ENCODE measurements at places on chromosomes 2 and 18.
A peak's percentile ranks its signal among the peaks of the same experiment; 100 is the strongest.

DNA sequence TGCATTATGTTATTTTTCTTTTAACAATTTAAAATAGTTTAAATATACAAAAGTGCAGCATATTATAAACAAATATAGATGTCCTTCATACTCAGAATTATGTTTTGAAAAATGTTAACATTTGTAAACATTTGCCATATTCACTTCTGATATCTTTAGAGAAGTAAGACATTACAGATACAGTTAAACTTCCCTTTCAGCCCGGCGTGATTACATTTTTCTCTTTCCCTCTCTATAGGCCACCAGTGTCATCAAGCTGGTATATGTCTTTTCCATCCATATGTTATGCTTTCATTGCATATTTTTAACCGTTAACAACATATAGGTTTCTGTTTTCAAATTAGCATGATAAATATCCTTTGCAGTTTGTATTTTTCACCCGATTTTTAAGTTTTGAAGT lies 27.1 kb downstream of the TTC39C start:
- DNase-seq, result no peak

DNA sequence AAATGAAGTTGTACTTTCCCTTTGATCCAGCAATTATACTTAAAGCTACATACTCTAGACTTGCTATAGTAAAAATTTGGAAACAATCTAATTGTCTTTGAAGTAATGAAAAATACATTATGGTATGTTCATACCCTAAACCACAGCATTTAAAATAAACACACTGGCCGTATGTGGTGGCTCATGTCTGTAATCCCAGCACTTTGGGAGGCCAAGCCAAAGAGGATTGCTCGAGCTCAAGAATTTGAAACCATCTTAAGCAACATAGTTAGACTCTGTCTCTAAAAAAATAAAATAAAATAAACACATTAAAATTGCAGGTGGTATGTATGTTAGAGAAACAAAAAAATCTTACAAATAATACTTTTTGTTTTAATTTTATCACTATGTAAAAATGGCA lies 208.1 kb upstream of the KLHL14 start:
- DNase-seq, result peak; percentile 3

- no peak for DNase-seq
Measured at GRCh38 chr18:68833756-68834155, 35.9 kb downstream of the CCDC102B start.

DNA sequence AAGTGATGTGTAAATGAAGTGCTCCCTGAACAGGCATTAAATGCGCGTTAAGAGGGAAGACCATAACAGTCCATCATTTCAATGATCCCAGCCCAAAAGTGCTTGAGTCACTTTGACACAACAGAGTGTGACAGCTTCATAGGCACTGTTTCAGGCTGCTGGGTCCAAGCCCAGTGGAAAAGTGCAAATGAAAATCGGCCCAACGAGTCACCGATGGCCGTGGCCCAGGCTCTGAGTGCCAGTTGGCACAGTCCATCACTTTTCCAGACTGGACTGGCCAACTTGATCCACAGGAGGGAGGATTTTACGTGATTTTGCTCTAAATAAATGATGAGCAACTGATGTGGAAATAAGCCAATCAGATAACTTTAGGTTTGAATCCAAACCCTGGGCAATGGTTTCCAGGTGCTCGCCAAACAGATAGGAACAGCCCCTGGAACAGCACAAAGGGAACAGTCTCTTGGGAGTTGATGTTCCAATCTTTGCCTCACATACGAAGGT lies 114.0 kb downstream of the SP3 start:
- DNase-seq, result no peak

GRCh38 chr2:22110244-22110651 lies 986.5 kb downstream of the TDRD15 start:
- DNase-seq, result no peak

DNA sequence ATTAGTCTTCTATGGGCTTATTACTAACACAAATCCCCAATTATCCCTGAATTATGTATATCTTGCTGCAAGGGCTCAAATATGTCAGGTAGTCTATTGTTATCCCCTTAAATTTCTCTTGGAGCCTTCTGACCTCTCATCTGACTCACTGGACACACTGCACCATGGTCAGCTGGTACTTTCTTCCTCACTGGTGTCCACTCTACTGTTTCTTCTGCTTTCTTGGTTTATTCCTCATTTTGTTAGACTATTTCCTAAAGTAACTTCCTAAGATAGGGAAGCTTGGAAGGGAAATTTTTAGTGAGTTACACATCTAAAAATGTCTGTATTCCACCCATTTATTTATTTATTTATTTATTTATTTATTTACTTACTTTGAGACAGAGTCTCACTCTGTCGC lies 26.5 kb downstream of the WDR35 start:
- DNase-seq, result no peak

DNA sequence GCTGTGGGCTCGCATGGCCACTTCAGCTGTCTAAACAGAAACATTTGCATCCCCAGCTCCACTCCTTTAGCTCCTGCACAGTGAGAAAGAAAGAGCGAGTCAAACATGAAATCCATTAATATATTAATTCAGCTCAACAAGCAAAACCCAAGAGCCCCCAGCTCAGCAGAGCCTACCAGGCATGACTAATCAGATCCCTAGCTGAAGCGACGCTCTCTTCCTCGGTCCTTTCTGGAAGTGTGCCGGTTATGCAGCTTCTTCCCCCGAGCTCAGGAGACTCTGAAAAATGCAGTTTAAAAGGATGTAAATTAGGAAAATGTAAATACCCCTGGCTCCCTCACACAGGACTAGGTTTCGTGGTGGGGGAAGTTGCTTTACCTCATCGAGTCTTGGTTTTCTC lies 221.5 kb downstream of the ANKRD30B start:
- no peak for DNase-seq

GRCh38 chr2:70957798-70958197 lies 20.6 kb upstream of the ANKRD53 start:
- DNase-seq, result no peak

GRCh38 chr2:188984065-188984491 lies 9.9 kb downstream of the COL3A1 start:
- no peak for DNase-seq

GRCh38 chr2:45009928-45010701 lies 863 bp upstream of the SIX2 start:
- DNase-seq, result peak; percentile 88

- DNase-seq, result no peak
Measured at GRCh38 chr2:103327966-103328365, 566.1 kb downstream of the TMEM182 start.

DNA sequence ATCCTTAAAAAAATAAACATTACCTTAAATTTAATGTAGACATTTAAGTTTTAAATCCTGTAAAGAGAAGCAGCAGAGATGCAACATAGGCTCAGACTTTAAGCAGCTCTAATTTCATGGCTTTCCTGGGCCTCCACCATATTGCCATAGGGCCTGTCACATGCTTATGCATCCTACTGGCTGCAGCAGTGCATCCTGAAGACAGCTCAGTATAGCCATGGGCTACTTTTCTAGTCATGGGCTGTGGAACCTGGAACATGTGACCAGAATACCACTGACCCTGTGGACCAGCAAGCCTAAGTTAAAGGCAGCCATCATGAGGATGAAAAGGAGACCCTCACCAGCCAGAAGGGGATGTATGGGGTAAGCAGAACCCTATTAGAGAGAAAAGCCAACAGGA lies 10.7 kb downstream of the RMP24 start:
- DNase-seq, result no peak

GRCh38 chr2:187655001-187655400 lies 100.8 kb upstream of the TFPI start:
- DNase-seq, result no peak

GRCh38 chr2:171411791-171412483 lies 21.9 kb downstream of the METTL8 start:
- no peak for DNase-seq

DNA sequence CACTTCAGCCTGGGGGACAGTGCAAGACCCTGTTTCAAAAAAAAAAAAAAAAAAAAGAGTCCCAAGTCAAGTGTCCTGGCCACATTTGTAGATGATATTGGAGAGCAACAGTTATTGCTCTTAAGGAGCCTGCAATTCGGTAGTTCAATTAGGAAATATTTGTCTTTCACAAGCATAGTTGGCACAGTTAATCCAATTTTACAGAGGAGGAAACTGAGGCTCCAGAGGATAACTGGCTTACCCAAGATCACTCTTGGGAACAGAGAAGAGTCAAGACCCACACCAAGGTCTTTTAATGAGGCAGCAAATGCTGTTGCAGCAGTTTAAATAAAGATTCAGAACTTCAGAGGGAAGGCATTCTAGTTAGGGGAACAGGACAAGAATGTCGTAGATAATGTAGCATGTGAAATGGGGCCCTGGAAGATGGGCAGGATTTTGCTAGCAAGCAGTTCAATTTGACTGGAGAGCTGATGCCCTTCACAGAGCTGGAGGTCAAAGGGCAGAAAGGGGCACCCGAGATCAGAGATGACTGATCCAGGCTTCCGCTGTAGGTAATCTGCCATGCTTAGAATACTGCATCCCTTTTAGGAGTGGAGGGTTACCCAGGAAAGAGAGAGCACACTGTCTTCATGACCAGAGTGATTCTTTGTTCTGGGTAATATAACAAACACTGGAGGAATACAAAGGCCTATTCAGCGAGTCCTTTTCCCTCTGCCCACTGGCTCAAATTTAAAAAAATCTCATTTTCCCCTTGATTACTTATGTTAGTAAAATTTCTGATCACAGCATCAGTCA lies 3.0 kb downstream of the NPC1 start:
- no peak for DNase-seq

- no peak for DNase-seq
Measured at GRCh38 chr2:54074606-54075341, 40.6 kb upstream of the ACYP2 start.

DNA sequence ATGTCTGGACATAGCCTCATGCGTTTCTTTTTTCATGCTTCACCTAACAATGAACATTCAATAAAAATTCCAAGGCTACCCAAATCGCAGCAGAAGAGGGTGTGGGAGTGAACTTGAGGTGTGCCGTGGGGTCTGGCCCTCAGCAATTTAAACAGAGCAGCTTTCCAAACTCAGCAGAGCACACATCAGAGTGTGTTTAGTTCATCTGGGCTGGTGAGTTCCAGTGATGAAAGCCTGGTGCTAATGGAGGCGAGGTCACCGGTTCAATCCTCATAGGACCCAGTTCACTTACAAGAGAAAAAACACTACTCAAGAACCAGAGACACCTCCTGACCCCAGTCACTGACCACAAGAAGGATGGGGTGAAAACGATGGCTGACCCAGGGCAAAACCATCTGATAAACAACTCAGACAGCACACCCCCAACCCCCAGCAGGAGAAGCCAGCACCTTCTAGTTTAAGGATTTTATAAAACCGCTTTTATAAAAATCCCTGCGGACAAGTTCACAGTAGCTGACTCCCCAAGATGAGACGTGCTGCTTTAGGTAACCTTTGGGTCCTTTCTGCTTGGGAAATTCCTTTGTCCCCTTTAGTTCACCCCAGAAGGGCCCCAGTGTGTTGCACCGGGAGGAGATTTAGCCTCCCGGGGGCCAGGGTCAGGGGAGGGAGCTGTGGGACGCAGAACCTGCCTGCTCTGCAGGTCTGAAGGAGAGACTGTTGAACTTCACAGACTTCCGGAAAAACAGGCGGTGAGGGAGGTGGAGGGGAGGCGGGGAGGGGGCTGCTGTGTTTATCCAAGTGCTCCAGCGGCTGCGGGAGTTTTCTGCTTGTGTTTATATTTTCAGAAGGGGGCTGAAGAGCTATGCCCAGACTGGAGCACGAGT lies 152.7 kb upstream of the SOX11 start:
- DNase-seq, result no peak

DNA sequence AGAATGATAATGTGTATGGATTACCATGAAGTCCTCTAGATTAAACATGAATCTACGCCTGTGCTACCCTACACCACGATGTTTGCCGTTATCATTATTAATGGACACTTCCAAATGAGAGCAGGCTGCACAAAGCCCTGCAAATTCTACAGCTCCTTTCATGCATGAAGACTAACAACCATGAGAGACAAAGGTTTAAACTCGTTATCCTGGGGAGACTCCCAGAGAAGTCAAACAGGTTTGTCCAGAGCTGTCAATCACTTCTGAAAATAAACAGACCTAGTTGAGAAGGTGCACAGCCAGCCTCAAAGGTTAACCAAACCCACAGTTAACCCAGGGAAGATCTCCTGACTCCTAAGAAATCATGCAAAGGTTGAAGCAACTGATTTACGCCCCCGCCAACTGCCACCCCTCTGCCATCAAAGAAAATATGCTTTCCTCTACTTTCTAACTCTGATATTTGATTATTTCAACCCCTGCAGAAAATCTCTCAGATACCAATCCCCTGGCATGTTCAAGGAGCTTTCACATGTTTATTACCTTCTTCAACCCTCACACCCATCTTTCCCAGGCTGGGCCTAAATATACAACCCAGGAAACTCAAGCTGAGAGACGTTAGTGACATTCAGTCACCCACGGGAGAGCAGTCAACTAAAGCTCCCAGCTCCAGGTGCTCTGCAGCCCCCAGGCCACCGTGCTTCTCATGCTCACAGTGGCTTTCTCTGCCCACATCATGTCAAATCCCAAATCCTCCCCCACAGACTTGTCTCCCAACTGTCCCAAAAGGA lies 35.9 kb downstream of the MYO5B start:
- peak; percentile 72 for DNase-seq

DNA sequence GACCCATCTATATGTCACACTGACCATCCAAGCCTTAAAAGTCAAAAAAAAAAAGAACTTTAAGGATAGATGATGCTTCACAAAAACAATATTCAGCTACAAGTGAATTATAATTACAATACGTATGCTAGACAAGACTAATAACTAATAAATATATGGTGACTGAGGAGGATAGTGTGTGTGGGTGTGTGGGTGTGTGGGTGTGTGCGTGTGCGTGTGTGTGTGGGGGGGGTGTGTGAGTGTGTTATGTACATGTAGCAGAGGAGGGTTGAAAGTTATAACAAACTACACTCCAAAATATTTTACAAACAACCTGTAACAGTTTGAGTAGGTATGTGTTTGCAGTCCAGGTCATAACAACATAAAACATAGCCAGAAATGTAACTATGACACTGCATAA lies 159.2 kb upstream of the RBBP8 start:
- no peak for DNase-seq

GRCh38 chr2:144156736-144157640 lies 362.9 kb downstream of the ZEB2 start:
- DNase-seq, result no peak

DNA sequence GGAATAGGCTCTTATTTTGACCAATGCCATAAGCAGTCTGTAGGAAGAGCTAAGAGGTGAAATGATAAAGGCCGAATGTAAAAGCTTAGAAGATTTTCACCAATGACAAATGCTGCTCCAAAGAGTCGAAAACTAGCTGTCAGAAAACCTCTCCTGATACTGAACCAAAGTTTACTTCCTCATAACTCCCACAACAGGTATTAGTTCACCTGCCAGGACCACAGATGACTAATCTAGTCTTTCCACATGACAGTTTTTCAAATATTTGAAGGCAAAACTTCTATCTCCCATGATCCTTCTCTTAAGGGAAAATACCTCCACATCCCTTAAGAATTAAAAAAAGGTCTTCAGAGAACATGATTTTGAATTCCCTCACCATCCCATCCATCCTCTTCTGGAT lies 473.2 kb upstream of the SPHKAP start:
- no peak for DNase-seq

GRCh38 chr2:207107131-207107530 lies 58.6 kb downstream of the KLF7 start:
- no peak for DNase-seq

Measured in umbilical cord (tissue), 2 donors.